Kidney capillary endothelial cell (primary cell): ENCODE measurements at places on chromosomes 13 and 19.

DNA sequence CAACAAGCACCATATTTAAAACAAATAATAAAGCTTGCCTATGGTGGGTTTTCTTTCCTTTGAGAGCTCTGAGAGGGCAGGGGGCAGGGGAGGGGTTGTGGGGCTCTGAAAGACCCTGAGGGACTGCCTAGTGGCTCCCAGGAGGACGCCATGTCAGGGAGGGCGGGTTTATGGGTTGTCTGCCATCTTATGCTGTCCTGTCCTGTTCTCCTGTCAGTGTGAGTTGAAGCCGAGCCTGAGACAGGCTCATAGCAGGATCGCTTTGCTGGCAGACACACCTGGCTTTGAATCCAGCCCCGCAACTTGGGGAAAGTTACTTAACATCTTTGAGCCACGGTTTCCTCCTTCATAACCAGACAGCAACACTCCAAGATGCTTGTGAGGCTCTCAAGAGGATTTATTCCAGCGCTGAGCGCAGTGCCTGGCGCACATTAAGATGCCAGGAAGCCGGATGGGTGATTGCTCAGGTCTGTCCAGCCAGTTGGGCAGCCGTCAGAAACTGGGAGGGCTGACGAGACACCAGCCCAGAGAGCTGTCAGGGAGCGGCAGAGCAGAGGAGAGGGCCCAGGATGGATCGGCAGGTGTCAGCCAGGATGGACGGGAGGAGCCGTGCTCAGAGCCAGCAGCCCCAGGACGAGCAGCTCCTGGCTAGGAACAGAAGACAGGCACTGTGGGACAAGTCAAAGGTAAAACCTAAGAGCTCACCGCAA lies 36.8 kb upstream of the C1QTNF9 start:
- DNase-seq: no peak

DNA sequence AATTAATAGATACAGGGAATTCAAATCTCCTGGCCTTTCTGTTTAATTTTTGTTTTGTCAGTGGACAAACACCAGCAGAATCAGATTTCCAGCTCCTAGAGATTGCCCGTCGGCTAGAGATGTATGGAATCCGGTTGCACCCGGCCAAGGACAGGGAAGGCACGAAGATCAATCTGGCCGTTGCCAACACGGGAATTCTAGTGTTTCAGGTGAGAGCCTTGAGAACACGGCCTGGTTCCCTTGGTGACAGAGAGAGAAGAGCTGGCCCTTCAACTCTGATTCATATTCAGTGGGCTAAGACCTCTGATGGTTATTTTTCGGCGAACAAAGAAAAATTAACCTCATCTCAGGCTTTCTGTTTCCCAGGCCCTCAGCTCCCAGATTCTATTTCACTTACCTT lies 191.3 kb downstream of the STK24 start:
- no peak for DNase-seq

DNA sequence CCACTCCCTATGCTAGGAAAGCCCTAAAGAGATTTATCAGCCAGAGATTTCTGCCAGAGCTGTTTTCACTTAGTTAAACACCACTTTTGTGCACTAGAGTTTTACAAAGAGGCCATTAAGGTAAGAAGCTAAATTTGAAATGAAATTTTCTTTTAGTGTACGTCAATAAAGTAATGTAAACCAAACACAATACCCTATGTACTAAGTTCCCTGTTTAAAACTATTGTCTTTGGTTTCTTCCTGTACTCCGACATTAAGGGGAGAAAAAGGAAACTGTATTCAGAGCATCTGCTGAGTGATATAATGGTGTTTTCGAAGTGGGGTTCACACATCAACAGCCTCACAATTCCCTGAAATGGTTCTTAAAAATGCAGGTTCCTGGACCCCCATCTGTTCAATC lies 40.7 kb upstream of the STARD13 start:
- DNase-seq: no peak

DNA sequence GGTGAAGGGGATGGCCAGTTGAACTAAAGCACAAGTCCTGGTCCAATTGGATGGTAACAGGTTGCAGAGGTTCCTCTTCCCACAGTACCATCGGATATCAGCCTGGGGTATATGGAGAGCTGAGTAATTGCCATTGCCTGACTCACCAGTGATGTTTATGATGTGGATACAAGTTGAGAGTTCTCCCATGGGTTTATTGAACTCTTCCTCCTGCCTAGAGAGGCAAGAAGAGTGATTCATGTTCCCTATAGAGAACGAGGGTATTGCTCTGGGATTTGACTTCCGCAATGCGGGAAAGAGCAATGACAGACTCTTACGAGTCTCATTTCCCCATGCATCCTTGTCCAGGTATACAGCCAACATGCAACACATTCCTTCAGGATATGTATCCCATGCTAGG lies 111.3 kb upstream of the PCDH9 start:
- no peak for DNase-seq

- DNase-seq: peak; percentile 55
Observed at GRCh38 chr19:8641908-8642547, 11.6 kb downstream of the NFILZ start.
